T-cell (primary cell): ENCODE measurements at places on chromosomes 13 and 19.

DNA sequence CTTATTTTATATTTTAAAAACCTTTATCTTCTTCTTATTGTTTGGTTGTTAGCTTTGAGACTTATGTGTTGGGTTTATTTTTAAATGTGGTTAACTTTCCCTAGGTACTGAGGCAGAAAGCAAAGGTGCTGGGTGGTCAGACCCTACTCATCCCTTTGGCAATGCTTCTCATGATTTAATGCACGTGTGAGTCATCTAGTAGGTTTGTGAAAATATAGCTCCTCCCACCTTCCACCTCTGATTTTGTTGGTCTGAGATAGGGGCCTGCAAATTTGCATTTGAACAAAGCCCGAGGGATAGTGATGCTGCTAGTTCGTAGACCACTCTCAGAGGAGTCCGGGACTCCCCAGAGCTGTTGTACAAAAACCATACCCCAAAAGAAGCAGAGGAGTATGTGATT, 771.3 kb upstream of the ARGLU1 start:
- H3K27ac ChIP-seq, result no peak overlapping the region
- DNase-seq, result no peak
- H3K4me1 ChIP-seq, result no peaks in the 10 kb centered on the region
- H3K27me3 ChIP-seq, result no peaks in the 10 kb centered on the region

DNA sequence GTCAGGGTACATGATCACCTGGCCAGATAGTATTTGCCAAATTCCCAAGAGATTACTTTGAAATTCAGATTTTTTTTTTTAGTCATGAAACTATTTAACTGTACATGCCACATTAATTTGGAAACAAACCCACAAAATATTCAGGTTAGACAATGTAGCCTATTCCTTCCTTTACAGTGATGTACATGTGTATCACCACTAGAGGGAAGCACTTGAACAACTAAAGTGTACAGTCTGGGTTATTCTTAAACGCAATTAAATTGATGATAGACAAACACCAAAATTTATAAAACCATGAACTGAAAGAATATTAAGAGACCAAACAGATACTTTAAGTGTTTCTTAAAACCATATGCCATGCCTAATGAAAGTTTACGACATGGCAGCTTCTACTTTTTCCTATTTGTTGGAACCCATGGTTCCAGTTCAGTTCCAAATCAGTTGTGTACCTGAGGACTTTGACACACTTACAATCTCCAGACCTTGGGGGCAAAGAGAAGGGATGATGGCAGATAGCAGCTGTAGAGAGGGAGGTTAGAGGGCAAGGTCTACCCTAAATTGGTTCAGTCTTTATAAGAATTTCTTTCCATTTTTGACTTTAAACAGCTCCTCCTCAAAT, 52.8 kb downstream of the TNFSF13B start:
- H3K27ac ChIP-seq, result no peak overlapping the region
- no peaks in the 10 kb centered on the region for H3K36me3 ChIP-seq
- no peak overlapping the region for H3K4me3 ChIP-seq
- no peak for DNase-seq
- H3K27me3 ChIP-seq, result no peaks in the 10 kb centered on the region
- no peaks in the 10 kb centered on the region for H3K4me1 ChIP-seq

- no peaks in the 10 kb centered on the region for H3K36me3 ChIP-seq
- no peak overlapping the region for H3K27ac ChIP-seq
- DNase-seq, result no peak
- H3K4me3 ChIP-seq, result no peak overlapping the region
- no peaks in the 10 kb centered on the region for H3K27me3 ChIP-seq
Measured at GRCh38 chr13:61086087-61086486, 329.6 kb downstream of the PCDH20 start.

GRCh38 chr13:35475960-35476943, at the start of gene MAB21L1:
Gene MAB21L1, minus strand, starts transcription at chr13:35476689. Its CDS starts 551 bp downstream, at chr13:35476138.
- peak within 1 kb of the TSS; percentile 87 for H3K4me3 ChIP-seq
- no peaks in the 10 kb centered on the region for H3K36me3 ChIP-seq
- peaks cover 15% of the 10 kb centered on the region for H3K4me1 ChIP-seq
- peaks cover 17% of the 10 kb centered on the region for H3K27me3 ChIP-seq

DNA sequence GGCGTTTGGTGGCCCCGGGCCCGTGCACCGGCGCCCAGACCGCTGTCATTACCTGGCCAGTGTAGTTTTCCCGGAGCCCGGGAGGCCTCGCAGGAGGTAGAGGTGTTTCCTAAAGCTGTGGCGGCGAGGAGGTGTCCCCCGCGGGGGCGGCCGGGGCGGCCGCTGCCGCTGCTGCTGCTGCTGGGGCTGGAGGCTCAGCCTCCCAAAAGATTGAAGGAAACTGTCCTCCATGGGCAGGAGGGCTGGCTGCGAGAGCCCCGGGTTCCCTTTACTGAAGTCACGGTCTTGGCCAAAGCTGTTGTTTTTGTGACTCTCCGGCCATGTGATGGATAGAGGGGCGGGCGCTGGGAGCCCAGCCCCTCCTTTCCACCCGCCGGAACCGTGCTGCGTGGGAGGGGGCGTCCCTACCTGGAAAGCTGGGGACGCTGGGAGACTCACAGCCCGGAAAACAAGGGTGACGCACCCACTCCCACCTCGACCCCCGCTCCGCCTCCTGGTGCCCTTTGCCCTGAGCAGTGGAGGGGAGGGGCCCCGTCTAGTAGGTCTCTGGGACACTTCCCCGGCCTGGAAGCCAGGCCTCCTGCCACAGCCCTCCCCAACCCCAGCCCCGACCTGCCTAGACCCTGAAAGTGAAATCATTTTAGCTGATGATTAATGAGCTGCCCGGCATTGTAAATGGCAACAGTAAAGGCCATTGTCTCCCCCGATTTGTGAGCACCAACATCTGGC, at the start of gene N4BP2L1:
N4BP2L1 (minus strand) TSS at position 279 of the 729 bp plus-strand sequence; CDS start at position 231, 48 bp downstream.
- no peaks in the 10 kb centered on the region for H3K27me3 ChIP-seq
- H3K36me3 ChIP-seq, result no peaks in the 10 kb centered on the region
- H3K27ac ChIP-seq, result peak within 1 kb of the TSS; percentile 95
- peaks cover 11% of the 10 kb centered on the region for H3K4me1 ChIP-seq
- H3K4me3 ChIP-seq, result peak within 1 kb of the TSS; percentile 90

GRCh38 chr13:111468037-111468959, 147.9 kb downstream of the TEX29 start:
- no peaks in the 10 kb centered on the region for H3K27me3 ChIP-seq
- no peak overlapping the region for H3K4me3 ChIP-seq
- no peak overlapping the region for H3K27ac ChIP-seq
- no peaks in the 10 kb centered on the region for H3K36me3 ChIP-seq
- H3K4me1 ChIP-seq, result no peaks in the 10 kb centered on the region
- DNase-seq, result no peak

DNA sequence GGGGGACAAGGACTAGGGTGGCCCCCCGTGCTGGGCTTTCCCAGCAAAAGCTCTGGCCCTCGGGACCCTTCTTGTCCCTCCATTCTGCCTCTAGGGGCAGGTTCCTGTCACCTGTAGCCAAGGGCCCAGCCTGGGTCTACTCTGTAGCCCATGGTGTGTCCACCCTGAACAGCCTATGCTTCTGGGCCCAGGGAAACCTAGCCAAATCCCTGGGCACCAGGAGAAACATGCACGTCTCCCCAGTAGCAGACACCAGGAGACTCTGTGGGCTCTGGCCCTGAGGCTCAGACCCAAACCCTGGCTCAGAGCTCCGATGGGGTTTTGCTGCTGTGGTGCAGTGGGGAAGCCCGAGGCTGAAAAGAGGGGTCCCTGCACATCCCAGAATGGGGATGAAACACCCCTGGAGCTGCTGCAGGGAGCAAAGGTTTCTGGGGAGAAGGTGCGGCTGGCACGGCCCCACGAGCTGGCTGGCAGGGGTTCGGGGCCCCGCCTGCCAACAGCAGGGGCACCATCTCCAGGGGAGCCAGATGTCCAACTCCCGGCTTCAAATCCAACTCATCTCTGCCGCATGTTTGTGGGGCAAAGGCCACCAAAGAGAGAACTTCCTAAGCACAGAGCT, 18.2 kb downstream of the CEBPG start:
- no peak overlapping the region for H3K27ac ChIP-seq
- H3K36me3 ChIP-seq, result peaks cover 6% of the 10 kb centered on the region
- H3K27me3 ChIP-seq, result no peaks in the 10 kb centered on the region

DNA sequence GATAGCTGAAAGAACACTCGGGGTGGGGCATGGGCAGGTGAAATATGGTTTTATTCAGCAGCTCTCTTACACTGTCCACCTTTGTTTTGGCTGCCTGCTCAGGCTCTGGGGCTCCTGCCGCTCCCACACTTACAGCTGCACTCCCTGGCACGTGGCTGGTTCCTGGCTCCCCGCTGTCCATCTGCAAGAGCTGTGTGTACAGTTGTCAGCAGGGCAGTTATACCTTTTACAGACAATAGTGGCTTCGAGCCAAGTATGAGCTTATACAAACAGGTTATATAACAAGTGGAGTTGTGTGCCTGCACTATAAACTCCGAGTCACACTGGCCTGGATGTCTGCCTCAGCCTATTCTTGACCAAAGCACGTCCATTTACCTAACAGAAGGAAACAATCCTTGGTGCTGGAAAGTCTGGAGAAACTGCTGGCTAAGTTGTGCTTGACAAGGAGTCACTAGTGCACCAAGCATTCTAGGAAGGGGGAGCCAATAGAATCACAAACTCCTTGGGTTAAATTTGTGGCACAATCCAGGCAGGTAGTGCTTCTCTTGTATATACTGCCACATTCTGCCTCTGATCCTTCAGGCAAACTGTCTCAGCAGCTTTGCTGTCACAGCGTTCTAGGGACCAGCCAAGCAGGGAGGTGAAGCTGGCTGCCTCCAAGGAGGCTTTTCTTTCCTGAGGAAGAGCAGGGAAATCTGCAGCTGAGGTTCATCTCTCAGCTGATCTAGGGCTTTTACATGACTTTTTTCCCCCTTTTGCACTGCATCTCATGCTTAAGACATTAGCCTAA, 68.2 kb downstream of the NHLRC3 start:
- DNase-seq, result no peak
- no peaks in the 10 kb centered on the region for H3K36me3 ChIP-seq
- H3K27ac ChIP-seq, result no peak overlapping the region
- no peaks in the 10 kb centered on the region for H3K4me1 ChIP-seq
- H3K4me3 ChIP-seq, result no peak overlapping the region
- H3K27me3 ChIP-seq, result no peaks in the 10 kb centered on the region

- peaks cover 15% of the 10 kb centered on the region for H3K4me1 ChIP-seq
- no peaks in the 10 kb centered on the region for H3K27me3 ChIP-seq
- H3K27ac ChIP-seq, result no peak within 1 kb of the TSS
- no peak for DNase-seq
Measured at GRCh38 chr13:95552539-95553441, at the start of gene CLDN10. Gene CLDN10, plus strand, starts transcription at chr13:95552720. Its CDS starts 34 bp downstream, at chr13:95552754.

- H3K4me1 ChIP-seq, result peaks cover 11% of the 10 kb centered on the region
- DNase-seq, result no peak
- no peaks in the 10 kb centered on the region for H3K36me3 ChIP-seq
- H3K4me3 ChIP-seq, result no peak overlapping the region
- H3K27me3 ChIP-seq, result no peaks in the 10 kb centered on the region
Measured at GRCh38 chr19:10882108-10882457, 10.7 kb downstream of the CARM1 start.

GRCh38 chr13:69793783-69794453, 313.7 kb upstream of the ATXN8OS start:
- no peaks in the 10 kb centered on the region for H3K27me3 ChIP-seq
- H3K4me1 ChIP-seq, result no peaks in the 10 kb centered on the region
- no peak overlapping the region for H3K27ac ChIP-seq
- H3K36me3 ChIP-seq, result no peaks in the 10 kb centered on the region
- no peak for DNase-seq
- H3K4me3 ChIP-seq, result no peak overlapping the region
